ENCODE measurements at places on chromosomes 5 and 9. TPM values are rescaled to one million over a fixed set of nuclear protein-coding genes. Genes with fewer than 3 reads are reported as not detected.

GRCh38 chr5:94857111-94857510, 238.6 kb downstream of the SLF1 start:
- H3K4me1 ChIP-seq, result no peaks in the 10 kb centered on the region
- no peaks in the 10 kb centered on the region for H3K36me3 ChIP-seq
- no peak for DNase-seq
- H3K27ac ChIP-seq, result no peak overlapping the region
- peaks cover 7% of the 10 kb centered on the region for H3K27me3 ChIP-seq

HMMR gene
- 1.0 TPM for total RNA-seq

GRCh38 chr9:130137641-130138081, 34.5 kb upstream of the NCS1 start:
- H3K27me3 ChIP-seq, result no peaks in the 10 kb centered on the region
- H3K4me1 ChIP-seq, result peaks cover 6% of the 10 kb centered on the region
- DNase-seq, result no peak
- H3K36me3 ChIP-seq, result peaks cover 9% of the 10 kb centered on the region

GNA14 gene
- not detected for total RNA-seq

LCN15 gene
- total RNA-seq, result not detected

GRCh38 chr5:170427672-170428236, 38.6 kb upstream of the KCNMB1 start:
- no peak for DNase-seq
- H3K36me3 ChIP-seq, result no peaks in the 10 kb centered on the region
- no peaks in the 10 kb centered on the region for H3K27me3 ChIP-seq

DNA sequence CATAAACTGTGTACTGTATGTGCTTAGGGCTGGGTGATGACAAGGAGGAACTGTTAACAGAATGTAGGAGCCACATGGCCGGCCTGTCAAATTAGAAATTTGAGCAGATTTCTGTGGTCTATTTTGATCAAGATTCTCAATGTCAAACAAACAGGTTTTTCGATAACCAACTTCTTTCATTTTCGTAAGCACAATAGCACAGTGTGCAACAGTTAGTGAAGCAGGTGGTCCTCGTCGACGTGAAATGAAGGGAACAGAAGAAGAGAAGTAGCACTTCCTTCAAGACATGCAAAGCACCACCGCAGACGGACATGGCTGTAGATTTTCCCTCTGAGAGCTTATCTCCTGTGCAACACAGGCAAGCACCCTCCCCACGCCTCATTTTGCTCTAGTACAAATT, 252.1 kb downstream of the CRB2 start:
- H3K4me3 ChIP-seq, result no peak overlapping the region
- H3K36me3 ChIP-seq, result peaks cover 2% of the 10 kb centered on the region
- no peak overlapping the region for H3K27ac ChIP-seq
- no peak for DNase-seq

SCAI gene
- total RNA-seq, result 11.3 TPM

GRCh38 chr5:26737348-26738265, 300.8 kb downstream of the CDH9 start:
- no peaks in the 10 kb centered on the region for H3K4me1 ChIP-seq
- no peaks in the 10 kb centered on the region for H3K36me3 ChIP-seq
- no peaks in the 10 kb centered on the region for H3K27me3 ChIP-seq
- DNase-seq, result no peak
- no peak overlapping the region for H3K27ac ChIP-seq
- no peak overlapping the region for H3K4me3 ChIP-seq

GRCh38 chr5:150284311-150284710, 5.3 kb downstream of the CAMK2A start:
- no peaks in the 10 kb centered on the region for H3K4me1 ChIP-seq
- no peak overlapping the region for H3K27ac ChIP-seq
- no peak overlapping the region for H3K4me3 ChIP-seq

DNA sequence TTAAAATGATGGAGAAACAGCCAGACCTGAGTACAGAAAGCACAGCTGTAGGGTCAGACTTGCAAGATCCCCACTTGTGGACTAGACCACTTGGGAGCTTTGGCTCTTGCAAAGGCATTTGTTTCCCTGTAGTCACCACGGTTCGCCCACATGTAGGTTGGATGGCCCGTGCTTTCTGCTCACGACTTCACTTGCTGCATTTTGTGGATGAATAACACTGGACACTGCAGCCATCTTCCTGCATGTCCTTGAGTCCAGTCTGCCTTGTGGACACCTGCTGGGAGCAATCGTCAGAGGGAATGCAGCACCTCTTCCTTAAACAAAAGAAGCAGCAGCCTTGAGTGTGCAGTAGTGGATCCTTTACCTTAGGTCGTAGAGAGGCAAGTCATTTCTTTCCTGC, 372.9 kb upstream of the IRX2 start:
- H3K4me3 ChIP-seq, result no peak overlapping the region
- DNase-seq, result no peak
- H3K4me1 ChIP-seq, result no peaks in the 10 kb centered on the region
- no peaks in the 10 kb centered on the region for H3K27me3 ChIP-seq

GRCh38 chr5:8386719-8387288, 517.9 kb downstream of the MTRR start:
- DNase-seq, result no peak
- H3K27me3 ChIP-seq, result no peaks in the 10 kb centered on the region
- H3K4me1 ChIP-seq, result no peaks in the 10 kb centered on the region

IFNK gene
- total RNA-seq, result not detected

- no peaks in the 10 kb centered on the region for H3K4me1 ChIP-seq
- H3K27ac ChIP-seq, result no peak overlapping the region
- H3K4me3 ChIP-seq, result no peak overlapping the region
- DNase-seq, result no peak
Measured at GRCh38 chr9:13646500-13647021, 367.1 kb upstream of the MPDZ start.

GRCh38 chr5:111856876-111857466, 100.0 kb upstream of the NREP start:
- no peak overlapping the region for H3K4me3 ChIP-seq
- no peak overlapping the region for H3K27ac ChIP-seq
- no peak for DNase-seq
- H3K36me3 ChIP-seq, result no peaks in the 10 kb centered on the region
- H3K4me1 ChIP-seq, result no peaks in the 10 kb centered on the region
- H3K27me3 ChIP-seq, result no peaks in the 10 kb centered on the region

GRCh38 chr5:190366-191035, 794 bp upstream of the LRRC14B start:
- DNase-seq, result no peak
- H3K4me3 ChIP-seq, result no peak overlapping the region
- peaks cover 9% of the 10 kb centered on the region for H3K4me1 ChIP-seq
- H3K36me3 ChIP-seq, result no peaks in the 10 kb centered on the region
- H3K27ac ChIP-seq, result no peak overlapping the region

GRCh38 chr5:35112300-35112699, 64.6 kb upstream of the AGXT2 start:
- H3K27me3 ChIP-seq, result no peaks in the 10 kb centered on the region
- DNase-seq, result no peak
- H3K27ac ChIP-seq, result no peak overlapping the region
- no peaks in the 10 kb centered on the region for H3K4me1 ChIP-seq
